HS-5 (cell line): ENCODE measurements at places on chromosomes 7 and 10.

GRCh38 chr7:105734233-105734632, 142.2 kb downstream of the ATXN7L1 start:
- no peak for DNase-seq

DNA sequence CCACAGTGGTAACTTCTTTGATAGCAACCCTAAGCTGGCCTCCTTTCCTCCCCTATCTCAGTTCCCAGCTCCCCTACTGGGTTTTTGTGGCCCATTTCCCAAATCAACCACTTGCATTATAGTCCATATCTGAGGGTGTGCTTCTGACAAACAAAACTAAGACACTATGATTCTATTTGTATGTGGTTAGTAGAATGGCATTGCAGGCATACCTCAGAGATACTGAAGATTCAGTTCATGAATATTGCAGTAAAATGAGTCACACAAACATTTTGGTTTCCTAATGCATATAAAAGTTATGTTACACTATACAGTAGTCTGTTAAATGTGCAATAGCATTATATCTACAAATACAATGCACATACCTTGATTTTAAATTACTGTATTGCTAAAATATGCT, 15.4 kb upstream of the TMEM243 start:
- DNase-seq = no peak

DNA sequence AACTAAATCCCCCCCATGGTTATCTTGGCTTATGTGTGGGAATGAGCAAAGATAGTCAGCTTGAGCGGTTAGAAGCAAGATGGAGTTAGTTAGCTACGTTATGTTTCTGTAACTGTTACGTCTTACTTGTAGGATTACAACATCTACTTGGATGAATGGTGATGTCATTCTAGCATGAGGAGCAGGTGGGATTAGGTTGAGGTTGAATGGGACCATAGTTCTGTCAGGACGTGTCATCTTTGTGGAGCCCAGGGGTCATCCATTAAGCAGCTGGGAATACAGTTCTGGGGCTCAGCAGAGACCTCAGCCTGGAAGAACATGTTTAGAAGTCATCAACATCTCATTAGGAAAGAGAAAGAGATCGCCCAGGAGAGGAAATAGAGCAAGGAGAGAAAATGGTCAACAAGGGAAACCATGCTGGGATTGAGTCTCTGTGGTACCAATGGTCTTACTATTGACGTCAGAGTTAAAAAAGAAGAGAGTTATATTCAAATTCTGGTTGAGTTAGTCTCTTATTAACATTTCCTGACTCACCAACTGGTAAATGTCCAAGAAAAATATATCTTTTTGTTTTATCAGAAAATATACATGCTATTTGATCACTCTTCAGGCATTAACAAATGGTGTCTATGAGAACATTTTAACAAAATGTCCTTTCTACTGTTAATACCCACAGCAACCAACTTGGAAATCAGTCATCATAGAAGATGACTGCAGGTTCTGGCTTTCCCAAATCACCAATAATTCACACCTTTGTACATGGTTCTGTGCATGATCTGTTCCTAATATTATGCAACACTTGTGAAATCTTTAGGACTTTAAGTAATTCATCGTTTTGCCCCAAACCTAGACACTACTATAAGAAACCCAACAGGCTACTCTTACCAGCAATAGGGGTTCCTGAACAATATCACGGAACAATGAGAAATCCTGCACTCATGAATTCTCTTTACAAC, 96.9 kb downstream of the KIAA1217 start:
- no peak for DNase-seq

GRCh38 chr10:71737001-71737833, 17.6 kb upstream of the C10orf105 start:
- no peak for DNase-seq

- no peak for DNase-seq
Measured at GRCh38 chr10:78394047-78394446, 360.4 kb downstream of the RPS24 start.

- no peak for DNase-seq
Measured at GRCh38 chr7:38070718-38071117, 107.3 kb upstream of the STARD3NL start.

DNA sequence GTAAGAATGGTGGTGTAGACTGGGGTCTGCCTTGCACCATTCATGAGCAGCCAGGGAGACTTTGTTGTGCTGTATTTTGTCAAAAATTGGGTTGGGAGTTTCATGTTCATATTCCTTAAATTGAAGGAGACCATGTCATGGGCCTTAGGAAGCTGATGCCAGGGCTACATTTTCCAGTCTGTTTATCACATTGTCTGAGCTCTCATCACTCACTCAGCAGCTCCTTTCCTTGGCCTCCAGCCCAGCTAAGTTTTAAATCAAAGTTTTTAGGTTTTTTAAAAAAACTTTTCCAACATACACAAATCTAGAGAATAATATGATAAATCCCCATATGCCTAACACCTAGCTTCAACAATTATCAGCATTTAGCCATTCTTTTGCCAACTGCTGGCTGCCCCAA, 12.6 kb upstream of the FAM13C start:
- DNase-seq = no peak

DNA sequence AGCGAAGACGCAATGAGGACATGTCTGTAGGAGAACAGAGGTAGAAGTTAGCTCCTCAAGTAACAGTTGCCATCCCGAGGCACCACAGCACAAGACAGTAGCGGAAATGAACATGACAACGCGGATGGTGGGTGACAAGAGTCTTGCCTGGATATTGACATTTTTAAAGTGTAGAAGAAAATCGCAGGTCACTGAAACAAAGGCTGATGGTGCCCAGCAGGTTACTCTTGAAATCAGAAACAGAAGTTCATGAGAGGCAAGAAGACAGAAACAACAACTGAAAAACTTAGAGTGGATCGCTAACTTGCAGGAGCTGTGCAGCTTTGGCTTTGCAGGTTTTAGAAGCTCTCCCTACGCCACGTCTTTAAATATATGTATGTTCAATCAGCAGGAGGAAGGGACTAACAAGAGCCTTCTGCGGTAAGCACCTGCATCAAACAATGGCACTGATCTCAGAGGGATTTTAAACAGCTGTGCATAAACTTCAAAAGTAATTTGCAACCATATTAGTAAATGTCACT, 1.8 kb downstream of the PRKCQ start:
- no peak for DNase-seq

GRCh38 chr7:124033095-124033806, 384 bp upstream of the TMEM229A start:
- no peak for DNase-seq

DNA sequence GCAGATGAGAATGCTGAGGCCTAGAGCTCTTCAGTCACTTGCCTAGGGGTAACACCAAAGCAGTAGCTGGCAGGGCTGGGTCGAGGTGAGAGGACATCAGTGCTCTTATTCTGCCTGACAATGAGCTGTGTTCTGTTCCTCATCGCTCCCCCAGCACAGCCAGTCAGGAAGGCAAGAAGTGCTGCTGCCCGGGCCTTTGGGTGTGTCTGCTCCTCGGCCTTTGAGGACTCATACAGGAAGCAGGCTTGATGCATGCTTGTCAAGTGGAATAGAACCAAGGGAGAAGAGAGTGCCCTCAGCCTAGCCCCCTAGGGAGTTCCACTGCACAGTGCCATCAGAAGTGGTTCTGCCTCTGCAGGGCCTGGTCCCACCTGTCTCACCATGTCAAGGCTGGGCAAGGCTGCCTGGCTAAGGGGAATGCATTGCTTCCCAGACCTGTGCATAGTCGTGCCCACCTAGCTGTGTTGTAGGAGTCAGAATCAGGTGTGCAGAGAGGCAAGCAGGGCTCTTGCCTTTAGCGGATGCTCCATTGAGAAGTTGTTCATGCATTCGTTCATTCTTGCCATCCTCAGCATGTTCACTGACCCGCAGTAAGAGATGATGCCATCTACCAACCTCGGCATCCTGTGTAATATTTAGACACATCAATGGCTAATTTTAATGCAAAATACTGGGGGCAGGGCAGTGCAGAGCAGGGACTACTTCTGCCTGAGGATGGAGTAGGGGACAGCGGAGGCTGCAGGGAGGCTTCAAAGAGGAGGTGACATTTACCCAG, 156.6 kb downstream of the RPS24 start:
- DNase-seq = no peak

- DNase-seq = no peak
Measured at GRCh38 chr10:35237766-35238512, 98.4 kb upstream of the CCNY start.

DNA sequence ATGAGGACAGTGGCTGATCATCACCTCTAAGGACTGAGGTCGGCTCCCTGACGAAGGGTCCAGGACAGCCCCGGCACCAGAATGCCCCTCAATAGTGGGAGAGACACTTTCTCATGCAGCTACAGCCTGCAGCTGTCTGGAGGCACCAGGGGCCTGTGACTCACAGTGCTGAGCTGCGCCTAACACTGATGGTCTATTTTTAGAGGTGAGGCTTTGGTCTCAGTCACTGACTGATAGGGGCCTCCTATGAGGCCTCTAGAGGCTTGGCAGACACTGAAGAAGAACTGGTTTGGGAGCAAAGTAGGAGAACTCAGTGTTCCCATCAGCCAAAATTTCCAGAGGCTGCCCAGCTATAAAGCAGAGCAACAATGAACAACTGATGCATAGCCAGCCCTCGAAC, 130.1 kb downstream of the COBL start:
- DNase-seq = no peak

DNA sequence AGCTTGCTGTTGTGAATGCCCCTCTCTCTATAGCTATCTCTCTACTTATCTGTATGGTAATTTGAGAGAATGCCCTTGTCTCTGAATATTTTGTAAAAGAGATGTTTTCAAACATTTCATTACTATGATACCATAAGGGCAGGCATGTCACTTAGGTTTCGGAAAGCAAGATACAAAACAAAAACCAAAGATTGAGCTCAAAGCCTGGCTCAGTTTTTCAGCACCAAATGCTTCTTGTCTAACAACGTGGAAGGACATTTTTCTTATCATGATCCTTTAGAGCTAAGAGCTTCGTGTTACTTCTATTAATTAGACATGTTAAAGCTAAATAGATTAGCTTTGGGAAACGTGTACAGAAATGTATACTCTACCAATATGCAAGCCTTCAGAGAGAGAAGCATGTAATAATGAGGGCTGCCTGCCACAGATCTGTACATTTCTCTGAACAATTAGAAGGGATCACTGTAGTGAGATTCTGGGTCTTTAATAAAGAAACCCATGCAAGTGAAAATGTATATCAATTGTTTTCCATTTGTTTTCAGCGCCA, 148.9 kb downstream of the ARID5B start:
- no peak for DNase-seq

DNA sequence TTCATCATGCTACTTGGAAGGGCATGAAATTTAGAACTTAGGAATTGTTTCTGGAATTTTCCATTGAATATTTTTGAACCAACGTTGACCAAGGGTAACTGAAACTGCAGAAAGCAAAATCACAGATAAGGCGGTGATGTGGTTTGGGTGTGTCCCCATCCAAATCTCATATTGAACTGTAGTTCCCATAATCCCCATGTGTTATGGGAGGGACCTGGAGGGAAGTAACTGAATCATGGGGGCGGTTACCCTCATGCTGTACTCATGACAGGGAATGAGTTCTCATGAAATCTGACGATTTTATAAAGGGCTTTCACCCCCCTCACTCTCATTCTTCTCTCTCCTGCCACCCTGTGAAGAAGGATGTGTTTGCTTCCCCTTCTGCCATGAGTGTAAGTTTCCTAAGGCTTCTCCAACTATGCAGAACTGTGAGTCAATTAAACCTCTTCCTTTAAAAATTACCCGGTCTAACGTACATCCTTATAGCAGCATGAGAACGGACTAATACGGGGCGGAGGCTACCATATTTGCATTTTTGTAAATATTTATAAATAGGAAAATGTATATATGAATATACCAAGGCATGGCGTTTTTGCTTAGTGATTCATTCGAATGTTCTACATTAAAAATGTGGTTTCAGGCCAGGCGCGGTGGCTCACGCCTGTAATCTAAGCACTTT, 12.4 kb downstream of the NMT2 start:
- DNase-seq = no peak

- no peak for DNase-seq
Measured at GRCh38 chr7:35802649-35803048, 1.8 kb downstream of the SEPTIN7 start.

DNA sequence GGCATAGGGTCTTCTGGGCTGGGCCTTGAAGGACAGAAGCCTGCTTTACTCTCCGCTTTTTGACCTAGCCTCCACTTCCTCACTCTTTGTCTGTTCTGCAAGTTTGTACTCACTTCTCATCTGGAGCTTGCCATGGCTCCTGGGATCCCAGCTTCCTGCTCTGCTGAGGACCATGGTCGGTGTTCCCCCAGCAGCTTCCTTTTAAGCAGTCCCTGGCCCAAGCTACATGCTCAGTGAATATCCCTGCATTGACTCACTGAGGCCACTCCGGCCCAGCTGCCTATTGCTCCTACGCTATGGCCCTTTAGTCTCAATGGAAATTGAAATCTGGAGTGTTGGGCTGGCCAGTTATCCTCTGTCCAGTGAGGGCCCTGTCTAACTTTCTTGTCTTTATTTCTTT, 427.7 kb downstream of the RPS24 start:
- DNase-seq = no peak

- no peak for DNase-seq
Measured at GRCh38 chr10:63605197-63605967, 84.2 kb downstream of the REEP3 start.

DNA sequence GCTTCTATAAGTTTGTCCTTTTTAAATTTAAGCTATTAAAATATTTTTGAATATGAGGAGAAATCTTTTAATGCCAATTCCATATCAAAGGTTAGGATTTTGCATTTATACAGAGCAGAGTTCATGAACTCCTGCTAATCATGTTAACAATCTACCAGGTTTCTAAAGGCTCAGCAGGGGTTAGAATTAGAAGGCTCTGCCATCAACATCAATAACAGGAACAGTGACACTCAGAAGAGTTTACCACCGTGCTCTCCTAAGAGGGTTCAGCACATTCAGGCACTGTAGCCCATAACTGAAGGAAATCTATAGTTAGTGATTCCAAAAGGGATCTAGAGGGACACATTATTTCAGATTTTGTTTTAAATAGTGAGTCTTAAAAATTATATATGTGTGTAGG, 100.1 kb downstream of the HOXA1 start:
- DNase-seq = no peak

DNA sequence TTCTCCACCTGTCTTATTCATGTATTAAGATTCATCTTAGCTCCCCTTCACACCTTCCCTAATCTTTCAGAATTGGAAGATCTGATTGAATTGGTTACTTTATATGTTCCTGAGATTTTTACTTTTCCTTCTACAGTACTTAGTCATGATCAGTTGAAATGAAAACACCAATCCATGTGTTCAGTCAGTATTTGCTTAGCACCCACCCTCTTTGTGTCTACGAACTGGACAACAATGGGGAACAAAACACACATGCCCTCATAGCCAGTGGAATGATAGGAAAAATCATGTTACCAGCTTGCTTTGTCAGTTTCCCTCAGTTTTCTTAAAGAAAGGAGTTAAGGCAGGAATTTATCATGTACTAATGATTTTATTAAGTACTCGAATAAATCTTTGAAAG, 2.0 kb downstream of the MASTL start:
- DNase-seq = no peak
